Articular chondrocyte of knee joint (primary cell): ENCODE measurements at places on chromosomes 1 and 21. TPM values are rescaled to one million over a fixed set of nuclear protein-coding genes. Genes with fewer than 3 reads are reported as not detected.

Gene TEX38
- total RNA-seq: not detected in 2 replicates

Gene MECR
- total RNA-seq: 13.5 and 20.4 TPM in 2 replicates

Gene OR2T35
- not detected in 2 replicates for total RNA-seq

Gene TAF12
- 40.1 and 40.2 TPM in 2 replicates for total RNA-seq

Gene MAB21L3
- 0.11 and 0.26 TPM in 2 replicates for total RNA-seq

Gene ZFP69
- 3.9 and 4.2 TPM in 2 replicates for total RNA-seq

Gene S100A7A
- not detected in 2 replicates for total RNA-seq

Gene OR6K3
- not detected in 2 replicates for total RNA-seq

Gene CD1C
- total RNA-seq: not detected in 2 replicates

Gene A3GALT2
- total RNA-seq: not detected in 2 replicates

Gene MIS18A
- total RNA-seq: 5.5 and 7.5 TPM in 2 replicates

Gene SLC26A9
- under 0.01 TPM in 1 of 2 replicates, not detected in the other for total RNA-seq

Gene CNIH4
- 77.2 and 77.7 TPM in 2 replicates for total RNA-seq

Gene HUNK
- 0.11 and 0.13 TPM in 2 replicates for total RNA-seq

Gene PADI2
- not detected in 2 replicates for total RNA-seq

Gene KRTAP13-2
- total RNA-seq: not detected in 2 replicates

Gene USP21
- total RNA-seq: 5.4 and 5.7 TPM in 2 replicates

Gene IL12RB2
- total RNA-seq: under 0.01 TPM in 2 replicates

Gene TDRD5
- not detected in 2 replicates for total RNA-seq

Gene LCE2B
- total RNA-seq: not detected in 2 replicates

Gene SDC3
- total RNA-seq: 23.7 and 32.8 TPM in 2 replicates

Gene MLLT11
- 3.4 and 3.9 TPM in 2 replicates for total RNA-seq

Gene MFSD2A
- 2.1 and 2.4 TPM in 2 replicates for total RNA-seq

Gene NEK7
- total RNA-seq: 117 and 162 TPM in 2 replicates

Gene FCRL2
- total RNA-seq: not detected in 2 replicates

Gene ASB17
- total RNA-seq: not detected in 2 replicates

Gene F5
- total RNA-seq: under 0.01 and 0.11 TPM in 2 replicates

Gene SLFNL1
- total RNA-seq: 0.43 and 0.65 TPM in 2 replicates

Gene CR1L
- not detected in 2 replicates for total RNA-seq

Gene CSF3R
- total RNA-seq: not detected in 2 replicates

Gene ARL8A
- 15.9 and 16.1 TPM in 2 replicates for total RNA-seq
